ENCODE measurements at places on chromosomes 6 and 20.
A peak's percentile ranks its signal among the peaks of the same experiment; 100 is the strongest.

GRCh38 chr20:61662226-61662967, 403.3 kb downstream of the TAF4 start:
- no peak for DNase-seq

- no peak for DNase-seq
These were observed 166.1 kb upstream of the AKAP12 start for GRCh38 chr6:151073701-151074100.

DNA sequence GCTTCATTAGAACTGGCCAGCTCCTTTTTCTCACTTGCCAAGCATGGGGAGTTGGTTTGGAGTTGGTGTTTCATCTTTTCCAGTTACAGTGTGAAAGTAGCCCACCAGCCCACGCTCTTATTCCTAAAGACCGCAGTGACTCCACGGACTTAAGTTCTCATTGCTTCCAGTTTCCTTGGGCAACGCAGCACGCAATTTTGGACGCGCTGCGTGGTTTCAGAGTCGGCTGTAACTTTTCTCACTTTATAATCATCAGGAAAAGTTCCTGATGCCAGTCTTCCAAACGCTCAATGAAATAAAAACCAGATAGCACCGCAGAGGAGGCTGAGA, 381 bp upstream of the PEX7 start:
- DNase-seq, result peak; percentile 16

DNA sequence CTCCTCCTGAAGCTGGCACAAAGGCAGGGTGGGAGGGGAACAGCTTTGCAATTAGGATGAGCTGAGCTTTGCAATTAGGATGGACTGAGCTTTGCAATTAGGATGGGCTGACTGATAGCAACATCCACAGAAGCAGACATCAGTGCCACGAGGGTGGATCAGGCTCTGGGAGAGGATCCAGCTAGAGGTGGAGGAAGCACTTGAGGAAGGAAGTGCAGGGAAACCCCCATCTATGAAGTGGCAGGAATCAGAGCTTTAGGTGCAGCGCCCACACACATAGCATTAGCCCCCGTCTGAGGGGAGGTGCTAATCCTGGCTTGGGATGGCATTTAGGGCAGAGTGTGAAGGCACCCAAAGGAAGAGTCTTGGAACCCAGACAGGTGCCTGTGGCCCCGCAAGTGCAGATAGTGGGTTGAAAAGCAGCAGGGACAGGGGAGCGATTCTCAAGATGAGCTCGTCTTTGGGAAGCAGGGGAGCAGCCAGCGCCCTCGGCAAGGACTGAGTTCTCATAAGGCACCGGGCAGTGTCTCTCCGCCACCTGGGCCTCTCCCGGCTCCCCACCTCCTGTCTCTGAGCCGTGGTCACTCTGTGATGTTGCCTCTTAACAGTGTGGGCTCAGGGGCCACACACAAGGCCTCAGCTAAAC, 12.0 kb upstream of the THBS2 start:
- no peak for DNase-seq

GRCh38 chr20:4260102-4260501, 244.7 kb upstream of the RNF24 start:
- no peak for DNase-seq

DNA sequence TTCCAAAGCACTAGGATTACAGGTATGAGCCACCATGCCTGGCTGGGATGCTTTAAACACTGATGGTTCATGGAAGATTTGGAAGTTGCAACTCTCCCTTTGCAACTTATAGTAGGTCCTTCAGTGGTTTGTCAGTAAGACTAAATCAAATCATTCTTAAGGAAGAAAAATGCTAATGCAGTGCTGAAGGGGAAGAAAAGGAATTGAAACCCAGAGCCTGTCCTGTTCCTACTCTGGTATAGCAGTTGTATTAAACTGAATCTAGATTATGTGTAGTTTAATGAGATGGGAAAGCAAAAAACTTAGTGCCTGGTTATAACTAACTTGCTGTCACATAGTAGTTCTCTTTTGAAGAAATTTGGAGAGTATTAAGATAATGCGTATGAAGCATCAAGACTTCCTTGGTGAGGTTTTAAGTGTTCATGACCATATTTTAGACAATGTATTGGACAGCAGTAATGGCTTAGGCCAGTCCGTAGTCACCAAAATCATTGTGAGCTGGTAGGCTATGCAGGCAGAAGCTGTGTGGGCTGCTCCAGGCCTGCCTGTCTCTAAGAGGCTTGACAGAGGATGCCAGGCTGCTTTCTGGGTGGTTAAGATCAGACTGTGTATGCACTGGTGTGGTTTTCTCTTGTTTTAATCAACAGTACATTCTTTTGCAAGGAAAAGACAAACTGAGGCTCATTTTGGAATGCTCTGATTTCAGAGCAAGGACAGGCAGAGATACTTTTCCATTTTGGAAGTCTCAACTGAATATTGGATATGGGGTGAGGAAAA, 14.0 kb downstream of the PAQR8 start:
- no peak for DNase-seq

DNA sequence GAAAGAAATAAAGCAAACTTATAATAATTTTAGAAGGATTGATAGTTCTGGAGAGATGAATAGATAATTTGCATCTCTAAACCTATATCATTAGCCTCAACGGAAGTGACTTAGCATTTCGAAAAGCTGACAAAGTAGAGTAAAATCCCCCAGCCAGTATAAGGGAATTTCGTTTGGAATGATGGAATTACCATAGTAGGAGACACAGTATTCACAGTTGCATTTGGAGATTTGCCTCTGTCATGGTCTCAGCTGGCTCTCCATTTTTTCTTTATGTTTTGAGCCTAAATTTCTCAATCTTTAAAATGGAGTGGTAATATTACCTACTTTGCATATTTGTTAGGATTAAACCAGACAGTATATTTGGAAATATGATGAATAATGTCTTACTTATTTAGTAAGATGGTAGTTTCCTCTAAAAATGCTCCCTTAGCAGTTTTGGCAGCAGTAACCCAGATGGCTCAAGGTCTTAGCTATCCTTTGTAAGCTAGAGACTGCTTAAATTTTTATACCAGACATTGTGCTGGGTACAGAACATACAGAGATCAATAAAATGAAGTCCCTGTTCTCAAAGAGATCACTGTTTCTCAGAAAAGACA, 58.2 kb downstream of the SMAP1 start:
- DNase-seq, result peak; percentile 52

GRCh38 chr6:36983538-36983937, 2.5 kb downstream of the MTCH1 start:
- no peak for DNase-seq

DNA sequence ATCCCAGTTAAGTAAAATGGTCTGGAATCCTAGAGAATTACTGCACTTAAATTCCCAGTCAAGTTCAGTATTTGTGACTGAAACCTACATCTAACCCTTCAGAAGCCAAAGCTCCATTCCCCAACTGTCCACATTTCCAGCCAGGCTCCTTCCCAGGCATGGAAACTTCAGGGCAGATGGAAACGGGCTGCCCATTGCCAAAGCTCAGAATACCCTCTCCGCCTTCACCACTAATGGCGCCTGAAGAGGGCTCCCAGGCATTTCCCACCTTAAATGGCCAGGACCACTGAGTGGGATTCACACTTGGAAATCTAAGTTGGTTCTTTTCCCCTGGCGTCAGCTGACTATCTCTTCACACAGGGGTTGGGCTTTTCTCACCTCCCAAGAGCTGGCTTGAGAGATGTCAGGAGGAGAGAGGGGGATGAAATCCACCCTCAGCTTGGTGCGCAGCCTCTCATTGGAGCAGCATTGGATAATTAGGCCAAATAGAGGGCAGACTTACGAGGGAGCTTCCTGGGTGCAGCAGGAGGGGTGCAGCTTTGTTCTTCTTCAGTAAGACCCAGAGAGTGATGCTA, 82.9 kb downstream of the ANKRD60 start:
- DNase-seq, result no peak

DNA sequence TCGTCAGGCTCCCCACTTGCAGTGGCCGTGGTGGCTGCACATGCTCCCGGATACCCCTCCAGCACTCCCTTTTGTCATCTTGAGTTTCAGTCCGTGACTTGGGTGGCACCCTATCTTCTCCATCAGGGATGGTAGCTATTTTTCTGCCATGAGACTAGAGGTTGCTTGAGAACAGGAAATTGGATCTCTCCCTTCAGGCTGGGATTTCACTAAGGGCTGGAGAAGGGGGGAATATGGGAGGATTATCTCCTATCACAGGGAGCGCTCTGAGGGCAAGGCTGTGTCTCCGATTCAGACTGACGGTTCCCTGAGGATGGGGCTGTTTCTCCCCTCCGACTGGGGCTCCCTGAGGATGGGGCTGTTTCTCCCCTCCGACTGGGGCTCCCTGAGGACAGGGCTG, 123.1 kb downstream of the MRPL14 start:
- peak; percentile 19 for DNase-seq

- DNase-seq, result peak; percentile 97
These were observed 6.4 kb downstream of the GTF2H5 start for GRCh38 chr6:158174514-158174913.

Data from fibroblast of upper back skin (primary cell).